ENCODE measurements at places on chromosomes 1 and 21.

DNA sequence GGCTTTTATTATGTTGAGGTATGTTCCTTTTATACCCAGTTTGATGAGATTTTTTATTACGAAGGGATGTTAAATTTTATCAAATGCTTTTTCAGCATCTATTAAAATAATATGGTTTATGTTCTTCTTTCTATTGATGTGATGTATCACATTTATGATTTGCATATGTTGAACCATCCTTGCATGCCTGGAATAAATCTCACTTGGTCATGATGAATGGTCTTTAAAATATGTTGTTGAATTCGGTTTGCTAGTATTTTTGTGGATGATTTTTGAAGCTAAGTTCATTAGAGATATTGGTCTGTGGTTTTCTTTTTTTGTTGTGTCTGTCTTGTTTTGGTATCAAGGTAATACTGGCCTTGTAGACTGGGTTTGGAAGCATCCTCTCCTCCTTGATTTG, 14.1 kb downstream of the GPR88 start:
- DNase-seq: no peak

DNA sequence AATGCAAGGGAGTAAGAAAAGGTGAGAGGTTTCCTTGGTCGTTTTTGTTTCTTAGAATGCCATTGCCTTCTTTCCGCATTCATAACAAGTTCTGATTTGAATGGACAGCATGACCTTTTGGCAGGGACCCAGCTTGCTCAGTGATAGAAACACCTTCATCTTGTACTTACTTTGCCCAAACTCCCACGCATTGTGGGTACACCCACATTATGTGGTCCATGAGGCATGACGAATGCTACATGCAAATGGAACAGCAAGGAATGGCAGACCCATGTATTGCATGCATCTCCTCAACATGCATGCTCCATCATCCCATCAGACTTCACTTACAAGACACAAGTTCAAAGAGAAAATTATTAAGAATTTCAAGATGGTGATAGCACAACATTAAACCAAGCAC, 102.8 kb downstream of the CDC7 start:
- no peak for DNase-seq

DNA sequence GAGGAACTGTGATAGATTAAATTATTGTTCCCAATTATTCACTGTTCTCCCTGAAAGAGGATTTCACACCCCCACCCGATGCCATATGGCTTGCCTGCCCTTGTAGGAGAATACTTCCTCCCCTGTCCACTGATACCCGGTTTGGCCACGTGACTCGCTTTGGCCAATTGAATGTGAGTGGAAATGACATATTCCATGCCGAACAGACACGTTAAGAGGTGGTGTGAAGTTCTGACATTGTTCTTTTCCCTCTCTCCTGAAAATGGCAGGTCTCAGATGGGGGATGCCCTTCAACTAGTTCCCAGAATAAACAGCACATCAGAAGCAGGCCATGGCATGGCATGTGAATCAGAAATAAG, 5.3 kb downstream of the STUM start:
- DNase-seq: no peak

DNA sequence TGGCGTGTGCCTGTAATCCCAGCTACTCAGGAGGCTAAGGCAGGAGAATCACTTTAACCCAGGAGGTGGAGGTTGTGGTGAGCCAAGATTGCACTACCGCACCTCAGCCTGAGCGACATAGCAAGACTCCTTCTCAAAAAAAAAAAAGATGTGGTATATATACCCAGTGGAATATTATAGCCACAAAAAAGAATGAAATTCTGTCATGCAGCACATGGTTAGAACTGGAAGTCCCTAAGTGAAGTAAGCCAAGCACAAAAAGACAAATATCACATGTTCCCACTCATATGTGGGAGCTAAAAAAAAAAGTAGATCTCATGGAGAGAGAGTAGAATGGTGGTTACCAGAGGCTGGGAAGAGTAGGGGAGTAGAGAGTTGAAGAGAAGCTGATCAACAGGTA, 18.7 kb downstream of the PSMB4 start:
- no peak for DNase-seq
